Central memory CD8-positive, alpha-beta T cell (primary cell): ENCODE measurements at places on chromosomes 1 and 21.

DNA sequence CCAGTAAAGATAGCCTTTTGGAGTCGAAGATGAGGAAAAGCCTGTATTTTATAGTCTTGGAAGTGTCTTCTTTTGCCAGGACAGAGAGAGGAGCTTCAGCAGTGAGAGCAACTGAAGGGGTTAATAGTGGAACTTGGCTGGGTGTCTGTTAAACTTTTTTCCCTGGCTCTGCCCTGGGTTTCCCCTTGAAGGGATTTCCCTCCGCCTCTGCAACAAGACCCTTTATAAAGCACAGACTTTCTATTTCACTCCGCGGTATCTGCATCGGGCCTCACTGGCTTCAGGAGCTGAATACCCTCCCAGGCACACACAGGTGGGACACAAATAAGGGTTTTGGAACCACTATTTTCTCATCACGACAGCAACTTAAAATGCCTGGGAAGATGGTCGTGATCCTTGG lies at the start of gene VCAM1:
Gene VCAM1 (plus strand): TSS at position 253 of the 400 bp plus-strand sequence. CDS start 119 bp downstream, at position 372.
- no peak for DNase-seq

DNA sequence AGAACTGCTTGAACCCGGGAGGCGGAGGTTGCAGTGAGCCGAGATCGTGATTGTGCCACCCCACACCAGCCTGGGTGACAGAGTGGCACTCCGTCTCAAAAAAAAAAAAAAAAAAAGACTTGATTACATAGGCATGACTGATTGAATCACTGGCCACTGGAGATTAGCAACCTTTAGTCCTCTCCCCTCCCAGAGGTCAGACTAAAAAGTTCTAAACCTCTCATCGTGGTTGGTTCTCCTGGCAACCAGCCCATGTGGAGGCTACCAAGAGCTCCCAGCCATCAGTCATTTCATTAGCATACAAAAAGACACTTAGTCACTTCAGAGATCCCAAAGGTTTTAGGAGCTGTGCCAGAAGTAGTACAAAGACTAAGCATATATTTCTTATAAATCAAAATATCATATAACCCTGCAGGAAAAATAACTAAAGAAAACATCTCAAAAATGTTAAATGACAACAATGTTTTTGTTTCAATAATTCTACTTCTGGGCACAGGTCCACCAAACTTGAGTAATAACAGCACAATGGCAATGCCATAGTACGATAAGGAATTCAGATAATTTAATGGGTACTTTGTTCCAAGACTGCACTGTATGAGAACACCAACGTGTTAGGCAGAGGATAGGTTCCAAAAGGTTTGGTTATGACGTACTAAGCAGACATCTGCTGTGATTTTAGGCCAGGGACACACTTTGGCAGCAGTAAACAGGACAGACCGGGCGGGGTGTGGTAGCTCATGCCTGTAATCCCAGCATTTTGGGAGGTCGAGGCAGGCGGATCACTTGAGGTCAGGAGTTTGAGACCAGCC lies 18.1 kb downstream of the USP48 start:
- DNase-seq = no peak

DNA sequence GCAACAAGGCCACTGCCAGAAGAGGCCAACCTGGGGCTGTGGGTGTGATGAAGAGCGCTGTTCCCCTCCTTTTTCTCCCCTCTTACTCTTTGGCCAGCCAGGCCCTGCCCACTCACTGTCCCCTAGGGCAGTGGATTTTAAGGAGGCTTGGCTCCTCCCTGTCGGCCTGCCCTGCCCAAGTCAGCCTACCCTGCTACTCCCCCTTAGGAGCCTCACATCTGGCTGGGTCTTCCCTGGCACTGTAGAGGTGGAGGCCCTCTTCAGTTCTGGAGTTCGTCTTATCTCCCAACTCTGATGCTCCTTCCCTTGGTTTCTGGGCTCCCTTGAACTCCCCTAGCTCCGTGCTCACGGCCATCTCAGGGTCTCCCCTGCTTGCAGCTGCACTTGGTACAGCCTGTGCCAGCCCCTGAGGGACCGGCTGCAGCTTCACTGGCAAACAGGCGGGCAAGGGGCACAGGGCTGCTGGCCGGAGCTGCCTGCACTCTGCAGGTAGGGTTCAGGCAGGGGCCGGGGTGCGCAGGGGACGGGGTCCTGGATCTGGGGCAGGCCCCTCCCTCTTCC lies 4.0 kb downstream of the AMPD2 start:
- no peak for DNase-seq

- no peak for DNase-seq
These were observed 18.5 kb downstream of the SH3BP5L start for GRCh38 chr1:248807067-248807737.

DNA sequence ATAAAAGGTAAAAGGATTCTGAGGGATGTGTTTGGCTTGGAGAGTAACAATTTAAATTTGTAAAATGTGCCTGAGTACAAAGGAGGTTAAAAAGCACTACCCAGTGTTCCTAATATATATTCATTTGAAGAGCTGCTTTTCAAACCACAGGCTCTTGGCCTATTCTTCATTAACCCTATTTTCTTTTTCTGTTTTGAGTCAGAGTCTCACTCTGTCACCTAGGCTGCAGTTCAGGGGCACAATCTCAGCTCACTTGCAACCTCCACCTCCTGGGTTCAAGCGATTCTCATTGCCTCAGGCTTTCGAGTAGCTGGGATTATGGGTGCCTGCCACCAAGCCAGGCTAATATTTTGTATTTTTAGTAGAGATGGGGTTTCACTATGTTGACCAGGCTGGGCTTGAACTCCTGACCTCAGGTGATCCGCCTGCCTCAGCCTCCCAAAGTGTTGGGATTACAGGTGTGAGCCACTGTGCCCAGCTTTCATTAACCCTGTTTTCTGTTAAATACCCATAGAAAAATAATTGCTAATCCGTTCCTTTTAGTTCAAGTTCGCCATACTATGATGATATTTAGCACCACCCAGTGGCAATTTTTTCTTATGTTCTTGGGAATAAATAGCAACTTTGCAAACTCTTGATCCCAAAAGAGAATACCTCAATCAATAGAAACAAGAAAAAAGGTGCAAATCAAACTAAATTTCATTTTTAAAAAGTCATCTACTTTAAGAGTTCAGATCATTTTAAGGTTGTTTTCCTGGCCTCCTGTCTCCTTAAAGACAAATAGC lies 30.5 kb downstream of the ZBTB8OS start:
- no peak for DNase-seq

GRCh38 chr1:19254416-19254815 lies 2.8 kb downstream of the MRTO4 start:
- DNase-seq = no peak

DNA sequence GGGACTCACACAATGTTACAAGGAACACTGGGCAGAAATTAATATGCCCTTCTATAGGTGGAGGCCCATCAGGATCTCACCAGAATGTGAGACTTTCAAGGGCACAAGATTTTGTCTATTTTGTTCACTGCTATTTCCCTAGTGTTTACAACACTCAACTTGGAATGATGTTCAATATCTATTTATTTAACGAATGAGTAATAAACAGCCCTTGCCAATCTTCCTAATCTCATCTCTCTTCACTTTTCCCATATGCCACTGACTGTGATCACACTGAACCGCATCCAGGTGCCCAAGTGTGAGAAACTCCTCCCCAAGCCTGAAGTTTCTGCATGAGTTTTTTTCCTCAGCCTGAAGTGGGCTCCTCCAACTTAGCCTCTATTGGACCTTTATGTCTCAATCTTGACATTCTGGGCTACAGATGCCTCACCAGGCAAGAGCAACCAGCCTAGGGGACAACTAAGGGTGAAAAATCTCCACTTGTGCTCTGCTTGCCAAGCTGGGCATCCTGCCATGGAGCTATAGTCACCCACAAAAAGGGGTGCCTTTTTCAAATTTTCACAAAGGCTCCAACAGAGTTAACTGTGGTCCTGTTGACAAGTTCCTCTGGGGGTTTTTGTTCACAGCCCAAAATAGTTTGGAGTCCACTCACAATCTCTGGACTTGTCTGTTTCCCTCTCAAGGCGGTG lies 105.6 kb downstream of the PLPP3 start:
- no peak for DNase-seq

- no peak for DNase-seq
These were observed 102.0 kb downstream of the IER5 start for GRCh38 chr1:181190364-181191035.

- no peak for DNase-seq
These were observed 12.1 kb upstream of the ZNF496 start for GRCh38 chr1:247343801-247344200.

- DNase-seq = no peak
These were observed 11.6 kb downstream of the SDCCAG8 start for GRCh38 chr1:243267471-243267880.

DNA sequence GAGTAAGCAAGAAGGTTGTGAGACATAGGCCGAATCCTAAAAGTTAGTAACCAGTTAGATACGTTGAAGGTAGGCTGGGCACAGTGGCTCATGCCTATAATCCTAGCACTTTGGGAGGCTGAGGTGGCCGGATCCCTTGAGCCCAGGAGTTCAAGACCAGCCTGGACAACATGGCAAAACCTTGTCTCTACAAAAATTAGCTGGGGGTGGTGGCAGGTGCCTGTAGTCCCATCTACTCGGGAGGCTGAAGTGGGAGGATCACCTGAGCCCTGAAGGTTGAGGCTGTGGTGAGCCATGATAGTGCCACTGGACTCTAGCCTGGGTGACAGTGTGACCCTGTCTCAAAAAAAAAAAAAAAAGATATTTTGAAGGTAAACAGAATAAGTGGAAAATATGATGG lies 1.5 kb upstream of the PARP1 start:
- no peak for DNase-seq

- no peak for DNase-seq
These were observed 54.9 kb upstream of the RGS7 start for GRCh38 chr1:241411776-241412338.

- no peak for DNase-seq
These were observed 54.0 kb upstream of the IFFO2 start for GRCh38 chr1:19010503-19010902.

DNA sequence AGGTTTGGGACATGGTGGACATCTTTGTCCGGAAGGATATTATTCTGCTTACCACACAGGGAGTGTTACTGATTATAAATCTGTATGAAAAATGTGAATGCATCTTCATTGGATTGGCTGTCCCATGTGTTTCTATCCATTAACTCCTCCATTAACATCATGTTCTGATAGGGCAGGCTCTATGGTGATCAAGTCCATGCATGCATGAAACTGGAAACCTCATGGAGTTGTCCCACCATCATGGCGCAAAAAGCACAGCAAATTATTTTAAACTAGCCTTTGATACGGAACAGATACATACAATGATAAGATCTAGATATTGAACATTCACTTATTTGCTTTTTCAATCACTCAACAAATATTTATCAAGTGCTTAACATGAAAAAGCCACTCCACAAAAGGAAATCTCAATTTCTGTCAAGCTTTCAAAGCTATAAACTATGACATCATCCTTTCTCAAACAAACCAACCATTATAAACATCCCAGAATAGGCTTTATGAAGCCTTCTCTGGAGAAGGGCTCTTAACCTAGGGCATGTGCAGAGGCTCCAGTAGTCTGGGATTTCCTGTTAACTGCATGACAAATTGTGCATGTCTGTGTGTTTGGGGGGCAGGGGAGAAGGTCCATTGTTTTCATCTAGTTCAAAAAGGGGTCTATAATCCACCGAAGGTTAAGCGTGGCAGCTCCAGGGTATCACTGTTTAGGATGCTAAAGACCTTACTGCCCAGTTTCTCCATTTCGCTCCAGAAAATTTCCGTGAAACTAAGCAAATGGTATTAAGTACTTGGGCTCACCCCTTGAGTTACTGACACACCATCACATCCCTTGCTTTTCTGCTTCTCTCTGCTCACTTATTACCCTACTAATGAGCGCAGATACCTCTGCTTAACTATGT lies 46.1 kb downstream of the ADAMTS1 start:
- DNase-seq = no peak

DNA sequence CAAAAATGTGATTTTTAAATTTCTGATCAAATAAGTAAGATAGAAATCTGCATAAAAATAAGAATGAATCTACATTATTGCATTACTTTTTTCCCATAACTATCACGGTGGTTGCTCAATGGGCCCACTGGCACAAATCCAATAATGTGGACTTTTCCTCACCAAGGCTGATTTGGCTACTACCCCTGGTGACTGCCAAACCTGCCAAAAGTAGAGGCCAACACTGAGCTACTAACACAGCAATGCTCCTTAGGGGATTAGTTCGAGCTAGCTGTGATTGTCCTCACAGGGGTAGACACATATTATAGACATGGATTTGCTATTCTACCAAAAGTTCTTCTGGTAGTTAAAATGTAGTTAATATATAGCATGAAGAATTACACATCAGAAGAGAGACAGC lies 107.7 kb upstream of the ZNHIT6 start:
- DNase-seq = no peak

DNA sequence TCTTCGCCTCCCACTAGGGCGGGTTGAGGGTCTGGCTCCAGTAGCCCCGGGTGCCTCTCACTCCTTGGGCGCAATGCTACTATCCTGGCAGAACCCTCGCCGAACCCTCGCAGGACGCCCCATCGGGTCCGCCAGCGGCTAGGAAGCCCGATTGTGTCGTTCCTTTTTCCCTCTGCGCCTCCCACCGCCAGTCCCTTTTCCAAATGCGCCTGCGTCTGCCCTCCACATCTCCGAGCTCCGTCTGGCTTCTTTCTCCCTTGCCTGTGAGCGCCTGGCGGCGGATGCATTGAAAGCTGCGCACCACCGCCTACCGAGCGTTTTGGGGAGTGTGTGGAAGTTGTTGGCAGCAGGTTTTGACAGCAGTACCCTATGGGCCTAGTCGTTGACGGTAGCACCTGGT lies 1.0 kb upstream of the DIRAS3 start:
- no peak for DNase-seq
